ENCODE measurements at places on chromosomes 3 and 15.

DNA sequence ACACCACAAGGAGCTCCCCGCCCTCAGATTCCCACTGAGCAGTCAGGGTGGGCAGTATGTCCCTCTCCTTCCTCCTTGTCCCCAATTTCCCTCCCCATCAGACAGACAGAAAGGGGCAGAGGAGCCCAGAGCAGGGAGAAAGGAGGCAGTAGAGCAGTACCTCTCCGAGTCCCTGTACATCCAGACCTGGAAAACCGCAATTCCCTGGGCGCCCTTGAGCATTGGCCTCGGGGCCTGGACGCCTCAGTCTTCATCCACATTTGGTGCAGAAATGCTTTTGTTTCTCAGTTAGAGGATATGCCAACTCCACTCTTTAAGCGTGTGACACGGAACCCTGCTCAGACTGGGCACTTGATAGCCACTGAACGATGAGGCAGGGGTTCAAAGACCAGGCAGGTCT, 5.9 kb downstream of the ISG20 start:
- no peak for DNase-seq

GRCh38 chr3:69651765-69652164, 87.5 kb upstream of the MITF start:
- DNase-seq: no peak

DNA sequence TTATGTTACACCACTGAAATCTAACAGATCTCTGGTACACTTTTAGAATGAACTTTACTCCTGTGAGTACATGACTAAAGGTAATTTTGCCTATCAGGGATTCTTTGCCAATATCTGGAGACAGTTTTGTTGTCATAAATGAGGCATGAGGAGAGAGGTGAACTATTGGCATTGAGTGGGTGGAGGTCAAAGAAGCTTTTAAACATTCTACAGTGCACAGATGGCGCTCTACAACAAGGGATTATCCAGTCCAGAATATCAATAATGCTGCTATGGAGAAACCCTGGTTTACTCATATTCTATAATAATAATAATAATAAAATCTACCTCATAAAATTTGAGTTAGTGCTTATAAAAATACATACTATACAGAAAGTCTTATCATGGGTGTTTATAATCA, 702.3 kb downstream of the SI start:
- peak; percentile 1 for DNase-seq

GRCh38 chr3:195236076-195236798, 34.7 kb downstream of the XXYLT1 start:
- DNase-seq: peak; percentile 8

DNA sequence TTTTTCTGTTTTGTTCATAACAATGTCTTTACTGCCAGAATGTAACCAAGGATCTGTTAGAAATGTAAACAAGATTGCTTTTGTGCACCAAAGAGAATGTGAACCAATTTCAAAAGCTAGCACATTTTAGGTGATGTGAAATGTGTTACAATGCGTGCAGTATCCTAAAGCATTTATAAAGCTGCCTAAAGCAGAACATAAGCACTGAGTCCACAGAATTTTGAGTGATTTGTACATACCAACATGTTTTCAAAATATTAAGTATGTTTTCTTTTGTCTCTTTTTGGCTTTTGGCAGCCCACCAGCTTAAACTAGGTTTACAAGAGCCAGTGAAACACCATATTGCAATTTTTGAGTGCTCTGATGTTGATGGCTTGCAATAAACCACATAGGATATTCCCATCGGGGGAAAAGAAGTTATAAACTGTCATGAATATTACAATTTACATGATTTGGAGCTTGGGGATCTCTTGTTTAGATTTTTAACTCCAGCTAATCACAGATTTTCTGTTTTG, 364.0 kb downstream of the ZIC1 start:
- no peak for DNase-seq

DNA sequence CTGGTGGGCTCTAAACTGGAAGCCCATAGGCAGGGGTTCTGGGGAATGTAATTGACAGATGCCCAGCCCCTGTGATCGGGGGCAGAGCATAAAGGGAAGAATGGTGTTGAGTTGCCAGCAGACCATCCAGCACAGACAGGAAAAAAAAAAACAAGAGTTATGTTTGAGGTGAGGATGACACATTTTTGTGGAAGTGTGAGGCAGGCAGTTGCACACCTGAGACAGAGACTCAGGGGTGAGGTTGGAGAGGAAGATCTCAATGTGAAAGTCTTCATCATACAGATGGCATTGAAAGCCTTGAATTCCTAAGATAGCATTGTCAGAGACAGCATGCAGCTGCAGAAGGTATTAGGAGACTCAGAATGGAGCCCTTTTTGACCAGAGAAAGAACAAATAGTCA, 18.6 kb upstream of the ST8SIA2 start:
- no peak for DNase-seq

DNA sequence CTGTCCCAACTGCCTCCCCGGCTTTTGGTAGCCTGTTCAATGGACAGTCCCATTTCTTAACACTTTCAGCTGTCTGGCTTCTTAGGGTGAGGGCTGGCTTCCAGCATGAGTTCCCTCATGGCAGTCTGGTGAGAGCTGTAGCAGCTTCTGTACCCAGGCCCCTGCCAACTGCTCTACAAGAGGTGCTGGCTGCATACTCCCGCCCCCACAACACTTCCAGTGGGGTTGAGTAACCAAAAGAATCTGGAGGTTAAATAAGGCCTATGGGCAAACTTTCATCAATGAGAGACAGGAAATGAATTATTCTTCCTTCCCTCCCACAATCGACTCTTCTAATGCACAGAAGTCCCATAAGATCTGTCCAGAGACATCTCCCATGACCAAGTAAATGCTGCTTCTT, 145.0 kb downstream of the NEK10 start:
- DNase-seq: peak; percentile 36

DNA sequence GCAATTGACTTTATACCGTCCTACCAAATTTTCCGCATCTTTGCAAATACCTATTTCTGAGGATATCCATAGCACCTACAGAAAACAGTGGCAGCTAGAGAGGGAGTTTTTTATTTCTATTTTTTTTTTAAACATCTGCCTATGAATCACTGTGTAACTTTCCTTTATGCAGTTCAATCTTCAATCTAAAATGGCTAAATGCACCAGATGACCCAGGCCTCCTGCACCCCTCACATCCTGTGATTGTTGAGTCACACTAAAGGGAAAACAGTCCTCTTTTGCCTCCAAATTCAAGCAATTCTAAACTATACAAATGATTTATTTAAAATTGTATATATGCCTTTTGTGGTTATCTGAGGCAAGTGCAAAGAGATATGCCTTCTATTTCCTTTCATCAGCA, 20.1 kb upstream of the BCL6 start:
- DNase-seq: no peak

DNA sequence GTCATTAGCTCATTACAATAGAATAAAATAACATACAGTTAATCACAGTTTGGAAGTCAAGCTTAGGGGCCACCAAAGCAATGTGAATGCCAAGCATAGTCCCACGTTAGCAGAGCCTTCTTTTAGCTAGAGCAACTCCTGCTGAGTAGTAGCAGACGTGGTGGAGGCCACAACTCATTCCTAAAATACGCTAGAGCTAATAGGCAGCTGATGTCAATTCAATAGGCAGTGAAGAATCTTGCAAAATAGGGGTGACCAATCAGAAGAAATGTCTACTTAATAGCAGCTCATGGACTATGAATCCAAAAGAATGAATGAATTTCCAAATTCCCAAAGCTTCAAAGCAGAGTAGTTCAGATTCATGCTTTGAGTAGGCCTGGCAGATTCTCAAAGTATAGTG, 292.9 kb upstream of the RORA start:
- no peak for DNase-seq

GRCh38 chr15:49032601-49033145, 13.6 kb downstream of the SECISBP2L start:
- no peak for DNase-seq

- DNase-seq: no peak
These were observed 72.0 kb upstream of the CDIN1 start for GRCh38 chr15:36507458-36507857.

GRCh38 chr3:66463054-66463631, 37.7 kb downstream of the LRIG1 start:
- DNase-seq: no peak

DNA sequence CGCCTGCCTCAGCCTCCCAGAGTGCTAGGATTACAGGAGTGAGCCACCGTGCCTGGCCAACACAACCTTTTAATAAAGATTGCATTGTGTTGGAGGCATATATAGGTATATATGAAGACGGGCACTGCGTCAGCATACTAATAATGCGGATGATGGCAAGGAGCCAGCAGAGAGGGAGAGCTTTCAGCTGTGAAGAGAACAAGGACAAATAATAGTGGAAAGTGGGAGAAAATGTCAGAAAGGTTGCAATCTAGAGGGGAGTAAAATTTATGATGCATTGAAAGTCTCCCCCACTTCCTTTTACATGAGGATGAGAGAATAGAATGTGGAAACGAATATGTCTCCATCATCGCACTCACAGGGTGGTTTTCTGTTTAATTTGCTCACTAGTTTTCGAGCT, 170.5 kb upstream of the TBL1XR1 start:
- no peak for DNase-seq

DNA sequence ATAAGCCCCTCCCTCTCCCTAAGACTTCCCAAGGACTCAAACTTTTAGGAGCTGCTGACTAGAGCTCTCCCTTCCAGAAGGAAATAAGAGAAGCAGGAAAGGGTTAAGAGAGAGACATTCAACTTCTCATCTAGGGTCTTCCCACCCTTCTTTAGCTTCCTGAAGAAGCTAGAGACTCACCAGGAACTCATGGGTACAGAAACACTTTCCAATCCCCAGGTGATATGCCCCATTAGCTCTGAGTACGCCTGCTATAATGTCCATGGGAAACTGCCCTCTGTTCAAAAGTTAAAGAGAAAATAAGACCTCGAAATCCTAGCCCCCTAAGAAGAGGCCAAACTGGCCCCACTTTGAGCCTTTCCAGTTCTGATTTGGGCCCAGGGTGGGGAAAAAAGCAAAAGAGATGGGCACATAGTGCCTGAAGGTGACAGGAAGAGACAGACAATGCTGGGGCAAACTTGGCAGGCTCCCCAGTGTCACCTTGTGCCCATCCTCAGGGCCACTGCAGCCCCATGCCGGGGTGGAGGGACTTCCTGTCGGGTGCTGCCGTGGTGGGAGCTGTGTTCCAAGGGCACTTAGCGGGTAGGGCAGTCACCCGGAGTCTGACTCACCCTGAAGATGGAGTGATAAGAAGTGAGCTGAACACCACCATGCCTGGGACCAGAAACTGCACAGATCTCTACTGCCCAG, 29.5 kb downstream of the CCDC12 start:
- DNase-seq: no peak

- DNase-seq: no peak
These were observed 1142.9 kb downstream of the SI start for GRCh38 chr3:163935411-163935810.

- no peak for DNase-seq
These were observed 119.7 kb upstream of the THRB start for GRCh38 chr3:24614359-24614758.

DNA sequence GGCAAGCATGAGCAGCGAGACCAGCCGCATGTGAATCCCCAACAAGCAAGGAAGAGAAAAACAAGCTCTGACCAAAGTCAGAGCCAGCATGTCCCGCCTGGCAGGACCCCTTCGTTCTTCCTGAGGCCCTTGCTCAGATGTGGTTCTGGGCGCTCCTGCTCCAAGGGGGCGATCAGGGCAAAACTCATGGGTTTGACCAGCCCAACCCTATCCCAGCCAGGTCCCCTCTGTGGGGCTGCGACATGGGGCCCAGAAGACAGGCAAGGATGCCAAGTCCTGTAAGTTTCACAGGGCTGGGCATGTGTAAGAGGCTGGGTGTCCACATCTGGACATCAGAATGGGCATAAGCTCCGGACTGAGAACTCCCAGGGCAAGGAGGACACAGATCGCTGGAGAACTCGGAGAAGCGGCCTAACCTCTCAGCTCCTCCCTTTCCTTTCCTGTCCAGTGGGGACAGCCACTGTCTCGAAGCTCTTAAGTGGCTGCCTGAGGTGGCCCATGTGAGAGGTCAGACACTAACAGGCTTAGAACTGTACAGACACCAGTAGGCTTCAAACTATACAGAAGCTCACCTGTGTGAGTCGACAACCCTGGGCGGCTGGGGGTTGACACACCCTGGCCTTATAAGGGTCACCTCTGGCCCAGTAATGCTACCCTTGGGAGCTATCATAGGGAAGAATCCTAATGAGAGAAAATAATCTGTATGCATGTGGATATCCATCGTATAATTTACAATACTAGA, 48.9 kb downstream of the XXYLT1 start:
- no peak for DNase-seq

GRCh38 chr3:72312339-72312738, 527.4 kb upstream of the PROK2 start:
- DNase-seq: no peak

DNA sequence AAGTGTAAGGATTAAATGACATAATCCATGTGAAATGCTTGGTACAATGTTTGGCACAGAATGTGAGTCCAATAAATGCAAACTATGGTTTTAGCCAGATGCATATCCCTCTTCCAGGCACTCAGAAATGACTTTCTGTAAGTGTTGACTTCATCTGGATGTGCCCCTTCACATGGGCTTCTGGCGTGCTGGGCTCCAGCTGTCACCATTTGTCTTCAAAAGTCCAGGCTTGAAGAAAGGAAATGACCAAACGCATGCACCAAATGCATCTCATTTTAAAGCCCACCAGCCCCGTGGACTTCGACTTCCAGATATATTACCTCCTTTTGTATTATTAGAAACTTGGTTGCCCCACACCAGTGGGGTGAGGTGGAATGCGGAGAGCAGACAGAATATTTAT, 23.7 kb downstream of the CRYGS start:
- DNase-seq: no peak

DNA sequence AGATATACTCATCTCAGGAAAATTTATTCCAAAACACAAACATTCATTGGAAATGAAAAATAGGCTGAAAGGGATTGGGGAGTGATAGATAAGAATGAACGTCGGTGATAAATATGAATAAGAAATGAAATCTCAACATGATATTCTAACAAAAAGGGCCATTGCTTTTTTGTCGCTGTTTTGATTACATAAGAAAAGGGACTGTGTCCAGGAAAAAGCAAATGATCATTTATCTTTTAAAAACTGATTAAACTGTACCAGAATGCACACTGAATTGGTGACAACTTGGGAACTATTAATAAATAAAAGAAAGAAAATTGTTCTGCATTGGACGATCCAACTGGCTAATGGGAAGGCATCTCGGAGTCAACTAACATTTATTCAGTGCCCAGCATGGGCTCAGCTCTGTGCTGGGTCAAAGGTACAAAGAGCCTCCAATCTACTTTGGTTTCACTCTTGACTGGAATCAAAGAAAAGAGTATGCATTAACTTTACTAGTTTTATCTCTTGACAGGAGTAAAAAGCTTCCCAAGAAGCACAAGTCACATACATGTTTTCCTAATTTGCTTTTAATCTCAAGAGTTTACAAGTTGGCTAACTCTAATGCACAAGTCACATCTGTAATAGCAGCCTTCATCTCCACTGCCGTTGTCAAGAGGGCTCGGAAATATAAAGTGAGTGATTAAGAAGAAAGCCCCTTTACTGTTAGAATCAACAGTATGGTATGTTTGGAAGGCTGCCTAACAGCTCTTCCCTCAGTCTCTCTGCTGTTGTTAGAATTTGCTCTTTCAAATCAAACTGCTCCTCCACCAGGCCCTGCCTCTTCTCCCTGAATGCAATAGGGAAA, 280.0 kb downstream of the IGSF11 start:
- no peak for DNase-seq

All from posterior cingulate gyrus (tissue), 11 donors.